IPS DF 6.9 (cell line): ENCODE measurements at places on chromosomes 3 and 15.

GRCh38 chr3:43862470-43862869, 171.7 kb downstream of the ABHD5 start:
- no peak for DNase-seq

- no peak for DNase-seq
Observed at GRCh38 chr3:5271372-5271683, 83.8 kb downstream of the EDEM1 start.

DNA sequence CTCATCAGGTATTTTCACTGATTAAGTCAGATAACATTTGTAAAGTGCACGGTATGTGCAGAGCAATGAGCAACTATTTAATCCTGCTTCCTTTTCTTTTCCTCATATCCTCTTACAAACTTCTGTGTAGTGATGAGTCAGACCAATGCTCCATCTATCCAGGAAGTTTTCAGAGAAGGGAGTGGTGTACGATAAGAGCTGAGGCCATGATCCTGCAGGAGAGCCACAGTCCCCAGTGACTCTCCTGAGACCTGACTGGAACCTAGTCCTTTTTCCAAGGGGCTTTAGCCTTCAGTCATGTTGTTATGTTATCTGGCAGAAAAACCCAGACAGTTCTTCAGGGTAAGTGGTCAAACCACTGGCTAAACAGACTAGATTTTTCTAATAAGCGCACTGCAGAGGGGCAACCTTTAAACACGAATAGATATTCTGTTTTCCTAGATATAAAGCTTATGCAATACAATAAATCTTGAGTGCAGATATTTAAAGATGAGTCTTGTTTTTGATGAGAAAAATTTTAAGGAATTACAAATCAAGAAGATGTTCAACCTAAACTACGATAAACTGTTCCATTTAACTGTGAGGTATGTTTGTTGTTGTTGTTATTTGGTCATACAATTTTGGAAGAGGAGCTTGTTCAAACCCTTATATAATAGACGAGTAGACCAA, 110.5 kb upstream of the RAP2B start:
- no peak for DNase-seq

- no peak for DNase-seq
Observed at GRCh38 chr3:184716622-184717398, 4.9 kb upstream of the MAGEF1 start.

- DNase-seq: no peak
Observed at GRCh38 chr3:188841906-188842305, 329.9 kb upstream of the TPRG1 start.

DNA sequence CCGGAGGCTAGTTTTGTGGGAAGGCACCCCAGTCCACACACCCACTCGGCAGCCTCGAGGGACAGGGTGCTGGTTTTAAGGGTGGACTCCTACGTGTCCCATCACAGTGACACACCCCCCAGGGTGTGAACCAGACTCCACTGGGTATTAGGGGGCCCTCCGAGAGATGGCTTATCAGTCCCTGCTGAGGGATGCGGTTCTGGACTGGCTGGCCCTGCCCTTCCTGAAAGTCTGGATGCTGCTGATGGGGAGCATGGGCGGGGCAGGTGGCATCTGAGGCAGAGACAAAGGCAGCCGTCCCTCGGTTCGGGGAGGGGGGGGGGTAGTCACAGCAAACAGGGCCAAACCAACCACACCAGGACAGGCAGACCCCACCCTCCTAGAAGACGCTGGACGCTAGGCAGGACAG, 939 bp upstream of the ULK3 start:
- DNase-seq: no peak

GRCh38 chr3:112350018-112350810, 17.3 kb downstream of the CD200 start:
- no peak for DNase-seq

- DNase-seq: no peak
Observed at GRCh38 chr3:34174740-34175139, 376.3 kb downstream of the PDCD6IP start.

DNA sequence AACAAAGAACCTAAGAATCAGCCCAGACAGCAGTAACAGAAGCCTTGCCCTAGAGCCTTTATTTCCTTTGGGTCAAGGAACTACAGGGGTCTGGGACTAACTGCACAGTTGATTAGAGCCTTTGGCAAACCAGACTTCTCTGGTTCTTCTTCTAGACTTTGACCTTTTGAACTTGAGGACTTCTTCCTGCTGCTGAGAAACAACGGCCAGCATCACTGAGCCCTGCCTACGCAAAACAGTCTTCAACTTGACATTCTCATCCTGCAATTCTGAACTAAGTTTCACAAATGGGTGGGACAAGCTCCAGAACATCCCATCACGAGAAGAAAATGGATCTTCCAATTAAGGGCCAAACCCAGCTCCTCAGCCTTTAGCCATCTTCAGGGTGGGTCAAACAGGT, 31.4 kb downstream of the CMTM6 start:
- DNase-seq: no peak

DNA sequence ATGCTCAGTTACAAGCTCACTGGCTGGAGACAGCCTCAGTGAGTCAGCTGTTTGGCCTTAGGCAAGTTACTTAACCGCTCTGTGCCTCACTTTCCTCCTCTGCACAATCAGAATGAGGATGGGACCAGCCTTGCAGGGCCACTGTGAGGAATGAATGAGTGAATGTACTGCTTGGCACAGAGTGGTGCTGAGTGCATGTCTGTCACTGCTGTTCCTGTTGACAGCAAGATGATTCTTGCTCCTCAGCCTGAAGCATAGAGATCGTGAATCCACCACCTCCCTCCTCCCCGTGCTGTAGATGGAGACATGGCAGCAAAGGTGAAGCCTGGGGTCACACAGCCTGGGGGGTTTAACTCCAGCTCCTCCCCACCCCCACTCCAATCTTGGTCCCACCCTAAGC, 14.6 kb upstream of the GRIP2 start:
- no peak for DNase-seq

- DNase-seq: no peak
Observed at GRCh38 chr3:194095464-194095863, 40.5 kb upstream of the HES1 start.

DNA sequence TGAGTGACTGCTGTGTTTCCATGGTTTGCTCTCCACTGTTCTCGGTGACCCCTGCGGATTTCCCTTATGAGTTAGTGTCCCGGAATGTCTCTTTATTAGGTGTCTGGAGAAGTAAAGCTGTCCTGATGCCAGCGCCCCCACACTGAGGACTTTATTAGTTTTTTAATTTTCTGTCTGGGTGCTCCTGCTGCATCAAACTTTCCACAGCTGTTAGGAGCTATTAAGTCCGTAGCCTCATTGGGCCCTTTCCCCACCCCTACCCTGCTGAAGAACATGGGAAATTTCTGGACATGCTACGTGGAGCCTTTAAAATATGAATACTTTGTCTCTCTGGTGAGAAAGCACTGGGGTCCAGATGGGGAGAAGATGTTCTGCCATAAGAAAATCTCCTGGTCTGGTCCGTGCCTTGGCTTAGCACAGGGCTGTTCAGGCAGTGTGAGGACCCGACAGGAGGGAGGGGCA, 161.7 kb upstream of the HES1 start:
- DNase-seq: no peak
